ENCODE measurements at places on chromosomes 6 and 20. TPM values are rescaled to one million over a fixed set of nuclear protein-coding genes. Genes with fewer than 3 reads are reported as not detected.

Gene ADTRP
- total RNA-seq: not detected

Gene RAET1L
- not detected for total RNA-seq

Gene MYLK4
- 3.2 TPM for total RNA-seq

Gene SLC13A3
- total RNA-seq: 1.5 TPM

Gene OR2J3
- not detected for total RNA-seq

Gene POM121L2
- total RNA-seq: not detected

Gene SLPI
- 19.5 TPM for total RNA-seq

Gene PPP1R14C
- total RNA-seq: not detected

Gene CTAGE9
- not detected for total RNA-seq

Gene SLC22A23
- 3.0 TPM for total RNA-seq

Gene SNX3
- 172 TPM for total RNA-seq

Gene TMEM200A
- 2.6 TPM for total RNA-seq

Gene SMOC2
- 2.9 TPM for total RNA-seq

Gene ZSCAN31
- total RNA-seq: 3.5 TPM

Gene C4A
- total RNA-seq: 6.9 TPM

Gene GCNT2
- not detected for total RNA-seq

Gene C20orf204
- 0.12 TPM for total RNA-seq

Gene PGBD1
- total RNA-seq: 3.7 TPM

Data from pericardium fibroblast (primary cell).